ENCODE measurements at places on chromosomes 5 and 9.

DNA sequence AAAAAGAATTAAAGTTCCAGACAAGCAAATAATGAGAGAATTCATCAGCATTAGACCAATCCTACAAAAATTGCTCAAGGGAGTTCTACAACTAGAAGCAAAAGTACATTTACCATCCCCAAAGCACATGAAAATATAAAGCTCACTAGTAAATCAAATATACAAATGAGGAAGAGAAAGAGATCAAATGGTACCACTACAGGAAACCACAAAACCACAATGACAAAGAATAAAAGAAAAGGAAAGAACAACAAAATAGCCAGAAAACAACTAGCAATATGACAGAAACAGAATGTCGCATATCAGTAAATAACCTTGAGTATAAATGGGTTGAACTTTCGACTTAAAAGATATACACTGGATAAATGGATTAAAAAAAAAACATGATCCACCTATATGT, 739.0 kb downstream of the DTWD2 start:
- no peak for DNase-seq

DNA sequence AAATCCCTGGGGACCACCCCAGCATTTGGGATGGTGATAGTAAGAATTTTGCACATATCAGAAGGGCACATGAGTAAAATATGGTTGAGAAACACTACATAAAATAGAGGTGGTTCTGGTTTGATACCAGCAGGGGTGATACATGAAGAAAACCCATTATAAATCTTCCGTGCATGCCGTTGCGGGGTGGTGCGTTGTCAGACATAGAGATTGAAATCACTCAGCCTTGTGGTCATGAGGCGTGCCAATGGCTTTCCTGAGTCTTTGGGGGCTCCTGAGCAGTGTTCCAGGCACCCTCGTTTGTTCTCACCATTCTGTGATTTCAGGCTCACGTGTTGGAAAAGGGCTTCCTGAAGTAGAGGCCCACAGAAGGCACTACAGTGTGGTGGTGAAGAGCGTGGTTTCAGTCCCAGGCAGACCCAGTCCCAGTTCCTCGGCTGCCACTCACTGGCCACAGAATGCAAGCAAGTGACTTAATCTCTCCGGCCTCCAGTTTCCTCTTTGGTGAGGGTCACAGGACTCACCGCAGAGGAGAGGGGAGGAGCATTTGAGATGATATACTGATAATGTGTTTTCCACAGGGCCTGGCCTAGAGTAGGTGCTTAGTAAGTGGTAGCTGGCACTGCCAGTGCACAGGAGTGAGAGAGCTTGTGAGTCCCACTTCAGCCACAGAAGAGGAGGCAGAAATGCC, 20.5 kb upstream of the GLRX start:
- DNase-seq = no peak

GRCh38 chr9:136944212-136944518, 373 bp downstream of the FBXW5 start:
- no peak for DNase-seq

DNA sequence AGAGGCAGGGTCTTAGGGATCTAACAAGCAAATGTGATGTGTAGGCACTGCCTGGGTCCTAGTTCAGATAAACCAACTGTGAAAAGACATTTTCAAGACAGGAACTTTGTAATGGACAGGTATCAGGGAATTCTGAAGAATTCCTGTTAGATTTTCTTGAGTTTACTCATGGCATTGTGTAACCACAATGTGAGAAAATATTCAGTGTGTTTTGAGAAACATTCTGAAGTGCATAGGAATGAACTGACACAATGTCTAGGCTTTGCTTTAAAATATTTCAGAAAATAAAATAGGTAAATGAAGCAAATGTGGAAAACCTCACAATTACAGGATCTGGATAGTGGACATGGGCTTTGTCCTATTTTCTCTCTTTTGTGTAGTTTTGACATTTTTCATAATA, 15.2 kb upstream of the AFAP1L1 start:
- no peak for DNase-seq

DNA sequence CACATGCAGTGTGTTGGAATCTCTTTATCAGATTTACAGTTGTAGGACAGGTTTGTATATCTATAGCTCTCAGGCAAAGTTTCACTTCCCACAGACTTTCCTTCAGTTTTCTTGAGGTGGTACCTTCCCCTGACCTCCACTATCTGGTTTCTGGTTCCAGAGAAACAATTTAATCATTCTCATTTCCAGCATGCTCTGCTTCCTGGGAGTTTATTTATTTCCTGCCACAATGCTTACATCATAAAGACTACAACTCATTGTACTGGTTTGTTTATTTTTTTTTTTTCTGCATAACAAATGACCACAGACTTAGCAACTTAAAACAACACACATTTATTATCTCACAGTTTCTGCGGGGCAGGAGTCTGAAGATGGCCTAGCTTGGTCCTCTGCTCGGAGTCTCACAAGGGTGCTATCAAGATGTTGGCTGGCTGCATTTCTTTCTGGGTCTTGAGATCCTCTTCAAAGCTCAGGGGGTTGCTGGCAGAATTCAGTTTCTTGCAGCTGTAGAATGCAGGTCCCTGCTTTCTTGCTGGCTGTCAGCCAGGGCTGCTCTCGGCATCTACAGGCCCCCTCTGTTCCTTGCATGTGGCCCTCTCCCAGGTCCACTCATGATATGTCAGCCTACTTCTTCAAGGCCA, 247.7 kb downstream of the ENC1 start:
- no peak for DNase-seq

GRCh38 chr5:147290261-147290660, 55.4 kb downstream of the STK32A start:
- no peak for DNase-seq

DNA sequence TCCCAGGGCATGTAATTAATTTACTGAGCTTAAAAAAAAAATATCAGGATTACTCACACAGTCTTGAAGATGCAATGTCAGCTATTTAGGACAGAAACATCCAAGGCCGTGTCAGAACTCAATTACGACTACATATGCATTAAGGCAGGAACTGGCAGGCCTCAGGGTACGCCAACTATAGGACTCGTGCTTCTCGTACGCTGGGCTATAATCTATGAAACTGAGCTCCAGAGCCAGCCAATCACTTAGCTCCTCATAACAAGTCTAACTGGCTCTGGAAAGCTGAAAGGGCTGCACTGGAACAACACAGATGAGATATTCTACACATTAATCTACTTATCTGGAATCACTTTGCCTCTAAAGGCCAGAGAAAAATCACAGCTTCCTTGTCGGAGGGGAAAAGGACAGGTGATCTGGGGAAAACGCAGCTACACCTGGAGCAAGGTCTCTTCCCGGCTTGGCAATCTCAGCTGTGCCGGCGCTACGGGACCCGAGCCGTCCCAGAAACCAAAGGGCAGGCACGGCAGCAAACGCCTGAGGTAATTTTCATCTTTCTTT, 212.0 kb downstream of the DEPDC1B start:
- DNase-seq = no peak

GRCh38 chr5:120991569-120991968, 527.5 kb downstream of the PRR16 start:
- no peak for DNase-seq

GRCh38 chr9:133468777-133469421, 9.1 kb downstream of the CACFD1 start:
- DNase-seq = no peak

DNA sequence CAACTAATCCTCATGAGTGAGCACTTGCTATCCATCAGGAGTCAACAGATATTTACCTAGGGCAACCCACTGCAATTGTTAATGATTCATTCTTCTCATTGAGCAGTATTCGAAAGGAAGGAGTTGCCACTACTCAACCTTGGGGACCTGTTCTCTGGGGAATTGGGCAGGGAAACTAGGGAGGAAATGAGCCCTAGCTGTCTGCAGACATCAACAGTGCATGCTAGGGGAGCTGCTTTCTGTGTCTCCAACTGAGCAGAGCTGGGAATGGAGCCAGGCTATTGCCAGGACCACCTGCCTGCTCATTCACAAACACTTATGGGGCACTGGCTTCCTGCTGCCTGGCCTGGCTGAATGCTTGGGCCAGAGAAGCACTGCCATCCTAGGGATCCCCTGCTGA, 183.4 kb downstream of the TMEM38B start:
- no peak for DNase-seq

GRCh38 chr5:176542596-176543427, 5.6 kb upstream of the RNF44 start:
- DNase-seq = no peak

DNA sequence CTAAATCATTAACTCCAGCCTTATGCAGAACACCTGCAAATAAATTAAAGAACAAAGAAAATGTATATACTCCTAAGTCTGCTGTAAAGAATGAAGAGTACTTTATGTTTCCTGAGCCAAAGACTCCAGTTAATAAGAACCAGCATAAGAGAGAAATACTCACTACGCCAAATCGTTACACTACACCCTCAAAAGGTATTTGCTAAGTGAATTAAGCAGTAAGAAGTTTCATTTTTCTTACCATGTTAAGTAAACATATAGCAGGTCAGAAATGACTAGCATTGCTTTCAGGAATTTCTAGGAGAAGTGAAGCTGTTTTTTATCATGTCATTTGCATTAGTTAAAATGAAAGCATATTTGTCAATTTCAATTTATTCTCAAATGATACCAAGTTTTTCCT, 92.7 kb downstream of the MELK start:
- DNase-seq = no peak

DNA sequence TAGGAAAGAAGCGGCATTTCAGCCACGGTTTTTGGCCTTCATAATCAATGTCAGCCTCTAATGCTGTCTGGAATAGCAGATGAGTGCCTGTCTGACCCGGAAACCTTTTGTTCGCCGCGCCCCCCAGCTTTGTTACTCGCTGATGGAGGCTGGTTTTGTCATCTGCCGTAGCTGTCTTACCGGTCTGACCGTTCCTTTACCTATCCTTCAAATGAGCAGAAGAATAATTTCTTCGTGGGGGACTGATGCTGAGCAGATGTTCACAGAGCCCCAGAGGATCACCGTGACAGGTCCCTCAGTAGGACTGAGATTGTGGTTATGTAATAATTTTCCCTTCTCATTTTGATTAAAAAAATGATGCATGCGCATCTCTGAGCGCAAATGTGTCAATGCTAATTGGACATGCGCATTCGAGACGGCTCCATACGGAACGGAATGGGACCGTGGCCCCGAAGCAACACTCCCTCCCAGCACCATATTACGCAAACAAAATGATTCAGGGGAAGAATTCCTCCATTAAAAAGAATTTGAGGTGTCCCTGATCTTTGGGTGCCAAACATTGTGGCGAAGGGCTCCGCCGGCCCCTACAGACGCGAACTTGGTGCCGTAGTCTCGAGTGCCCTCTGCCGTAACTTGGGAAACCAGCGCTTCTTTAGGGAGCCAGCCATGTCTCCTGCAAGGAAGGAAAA, 27.6 kb downstream of the TLX3 start:
- no peak for DNase-seq

GRCh38 chr9:70603020-70603411, 188.6 kb upstream of the KLF9 start:
- no peak for DNase-seq

DNA sequence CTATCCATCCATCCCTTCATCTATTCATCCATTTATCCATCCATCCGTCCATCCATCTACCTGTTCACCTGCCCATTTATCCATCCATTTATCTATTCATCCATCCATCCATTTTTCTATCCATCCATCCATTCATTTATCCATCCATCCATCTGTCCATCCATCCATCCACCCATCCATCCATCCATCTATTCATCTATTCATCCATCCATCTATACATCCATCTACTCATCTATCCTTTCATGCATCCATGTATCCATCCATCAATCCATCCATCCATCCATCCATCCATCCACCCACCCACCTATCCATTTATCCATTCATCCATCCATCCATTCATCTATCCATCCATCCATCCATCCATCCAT, 10.8 kb downstream of the COL27A1 start:
- no peak for DNase-seq

DNA sequence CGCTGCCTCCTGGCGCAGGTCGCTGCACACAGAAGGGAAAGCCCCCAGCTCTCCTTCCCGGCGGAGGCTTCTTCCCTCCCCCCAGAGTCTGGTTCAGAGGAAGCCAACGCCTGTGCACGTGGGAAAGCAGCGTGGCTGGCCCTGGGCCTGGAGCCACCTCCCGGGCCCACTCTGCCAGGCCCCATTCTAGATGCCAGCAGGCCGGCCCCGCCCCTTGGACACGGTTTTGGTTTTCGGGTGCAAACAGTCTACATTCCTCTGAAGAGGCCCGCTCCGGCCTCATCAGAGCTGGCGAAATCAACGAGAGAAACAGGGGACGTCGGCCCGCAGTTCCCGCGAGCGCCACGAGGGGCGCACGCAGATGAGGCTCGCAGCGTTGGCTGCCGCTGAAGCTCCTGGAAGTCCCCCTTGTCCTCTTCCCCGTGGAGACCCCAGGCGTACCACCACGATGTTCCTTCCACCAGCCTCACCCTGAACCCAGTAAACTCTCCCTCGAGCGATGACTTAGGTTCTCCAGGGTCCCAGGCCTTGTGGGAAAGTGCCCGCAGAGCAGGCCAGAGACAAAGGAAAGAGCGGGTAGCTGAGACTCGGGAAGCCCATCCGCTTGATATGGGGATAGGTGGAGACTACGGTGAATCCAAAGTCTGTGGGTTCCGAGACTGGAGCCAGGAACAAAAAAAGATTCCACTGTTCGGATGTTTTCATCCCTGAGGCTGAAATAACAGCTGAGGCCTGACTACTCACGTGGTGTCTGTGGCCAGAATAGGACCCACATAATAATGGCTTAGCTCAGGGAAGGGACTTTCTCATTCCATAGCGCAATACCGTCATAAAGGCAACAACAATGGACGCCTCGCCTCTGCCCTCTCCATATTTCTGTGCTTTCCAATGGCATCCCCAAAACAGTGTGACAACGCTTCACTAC, 64.2 kb downstream of the KLF4 start:
- DNase-seq = peak; percentile 23

- no peak for DNase-seq
Observed at GRCh38 chr5:78919796-78920195, 65.3 kb downstream of the ARSB start.

GRCh38 chr9:99303177-99303576, 81.1 kb downstream of the SEC61B start:
- DNase-seq = no peak

DNA sequence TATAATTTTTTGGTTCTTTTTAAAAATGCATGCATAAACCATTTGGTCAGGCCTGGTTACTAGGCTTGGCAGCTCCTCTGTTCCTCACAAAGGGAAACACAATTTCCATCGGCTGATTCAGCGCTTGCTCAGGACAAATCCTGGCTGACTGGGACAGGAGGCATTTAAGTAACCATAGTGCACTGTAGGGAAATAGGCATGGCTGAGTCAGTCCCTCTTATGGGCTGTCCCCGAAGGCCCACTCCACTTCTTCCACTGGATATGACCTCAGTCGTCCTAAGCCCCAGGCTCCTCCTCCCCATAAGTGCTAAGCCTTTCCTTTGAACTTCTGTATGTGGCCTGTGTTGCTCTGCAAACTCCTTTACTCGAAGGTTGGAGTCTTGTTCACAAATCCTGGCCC, 71.2 kb upstream of the GLIS3 start:
- DNase-seq = no peak
